ENCODE measurements at places on chromosomes 16 and 17.

GRCh38 chr17:13027246-13027645, 9.4 kb upstream of the ELAC2 start:
- DNase-seq: peak; percentile 39

DNA sequence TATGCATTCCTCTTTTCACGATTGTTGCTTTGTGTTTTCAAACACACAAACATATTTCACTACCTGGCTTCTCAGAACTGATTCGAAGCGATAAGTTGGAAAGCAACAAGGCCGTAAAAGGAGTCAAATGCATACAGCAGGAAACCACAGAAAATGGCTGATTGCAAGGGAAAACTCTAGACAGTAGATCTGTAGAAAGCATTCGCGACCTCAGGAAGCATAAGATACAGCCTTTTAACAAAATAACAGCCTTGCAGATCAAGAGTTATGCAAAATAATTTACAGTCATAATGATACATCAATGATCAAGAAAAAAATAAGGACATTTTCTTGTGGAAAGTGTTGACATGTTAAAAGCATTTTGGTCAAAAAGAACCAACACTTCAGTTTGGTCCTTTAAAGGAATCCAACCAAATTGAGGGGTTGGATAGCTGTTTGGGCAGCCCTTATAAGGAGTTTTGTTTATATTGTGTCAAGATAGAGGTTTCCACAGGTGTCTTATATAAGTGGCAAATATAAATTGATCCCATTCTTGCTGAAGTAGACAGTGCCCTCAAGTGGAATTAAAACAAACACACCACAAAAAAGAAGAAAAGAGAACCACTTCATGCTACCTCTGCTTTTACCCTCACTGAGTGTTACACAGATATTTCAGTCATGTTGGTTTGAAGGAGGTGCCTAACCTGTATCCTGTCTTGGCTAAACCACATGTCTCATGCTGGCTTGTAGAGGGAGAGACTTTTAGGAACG, 5.5 kb downstream of the CYLD start:
- peak; percentile 27 for DNase-seq

DNA sequence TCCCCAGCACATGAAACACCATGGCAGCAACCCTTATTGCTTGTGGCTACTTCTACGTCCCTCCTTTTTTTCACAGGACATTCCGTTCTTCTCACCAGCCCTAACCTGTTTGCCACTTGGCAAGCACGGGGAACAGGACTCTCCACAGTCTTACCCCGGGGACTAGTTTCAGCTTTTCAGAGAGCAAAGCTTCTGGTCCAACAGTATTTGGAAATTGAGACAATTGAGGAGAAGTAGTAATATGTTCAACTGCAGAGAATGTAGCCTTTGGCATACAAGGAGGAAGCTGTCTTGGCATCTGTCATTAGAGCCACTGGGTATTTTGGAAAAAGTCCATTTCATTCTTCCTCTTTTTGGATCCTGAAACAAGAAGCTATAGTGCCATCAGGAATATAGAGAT, 65.7 kb downstream of the MAP2K6 start:
- no peak for DNase-seq

- no peak for DNase-seq
Observed at GRCh38 chr17:5794881-5795506, 210.7 kb upstream of the NLRP1 start.

GRCh38 chr17:30251931-30252330, 16.4 kb upstream of the SLC6A4 start:
- DNase-seq: no peak

GRCh38 chr16:31472709-31473203, 804 bp downstream of the TGFB1I1 start:
- peak; percentile 94 for DNase-seq

DNA sequence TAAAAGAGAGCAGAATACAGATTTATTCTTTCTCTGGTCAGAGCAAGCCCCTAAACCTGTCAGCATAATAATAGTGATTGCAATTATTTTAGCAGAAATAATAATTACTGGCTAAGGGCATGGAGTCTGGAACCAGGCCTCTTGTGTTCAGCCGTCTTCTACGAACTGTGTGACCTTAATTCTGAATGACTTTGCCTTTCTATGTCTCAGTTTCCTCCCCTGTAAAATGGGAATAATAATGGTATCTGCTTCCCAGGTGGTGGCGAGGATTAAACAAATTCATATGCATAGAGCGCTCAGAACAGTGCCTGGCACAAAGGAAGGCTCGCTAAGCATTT, 33.4 kb downstream of the RAB11FIP4 start:
- DNase-seq: no peak

- no peak for DNase-seq
Observed at GRCh38 chr17:79651266-79651665, 40.4 kb upstream of the RBFOX3 start.

DNA sequence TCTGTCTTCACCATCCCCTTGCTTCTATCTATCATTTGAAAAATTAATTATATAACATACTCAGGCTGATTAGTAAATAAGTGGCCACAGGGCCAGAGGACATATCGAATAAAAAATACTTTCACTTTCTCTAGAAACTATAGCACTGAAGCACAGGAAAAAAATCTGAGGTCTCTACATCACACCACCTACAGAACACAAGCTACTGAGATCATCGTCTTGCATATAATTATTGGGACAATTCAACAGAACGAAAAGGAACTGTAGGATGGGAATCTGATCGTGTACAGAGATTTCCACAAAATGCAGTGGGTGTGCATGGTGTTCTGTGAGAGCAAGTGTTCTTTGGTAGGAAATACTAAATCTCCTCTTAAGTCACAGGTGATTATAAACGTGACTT, 289.6 kb upstream of the ERCC4 start:
- no peak for DNase-seq
